WTC11 (cell line): ENCODE measurements at places on chromosomes 5 and 9. TPM values are rescaled to one million over a fixed set of nuclear protein-coding genes. Genes with fewer than 3 reads are reported as not detected.
A peak's percentile ranks its signal among the peaks of the same experiment; 100 is the strongest.

The PDE6A gene
- total RNA-seq = not detected in 3 replicates

DNA sequence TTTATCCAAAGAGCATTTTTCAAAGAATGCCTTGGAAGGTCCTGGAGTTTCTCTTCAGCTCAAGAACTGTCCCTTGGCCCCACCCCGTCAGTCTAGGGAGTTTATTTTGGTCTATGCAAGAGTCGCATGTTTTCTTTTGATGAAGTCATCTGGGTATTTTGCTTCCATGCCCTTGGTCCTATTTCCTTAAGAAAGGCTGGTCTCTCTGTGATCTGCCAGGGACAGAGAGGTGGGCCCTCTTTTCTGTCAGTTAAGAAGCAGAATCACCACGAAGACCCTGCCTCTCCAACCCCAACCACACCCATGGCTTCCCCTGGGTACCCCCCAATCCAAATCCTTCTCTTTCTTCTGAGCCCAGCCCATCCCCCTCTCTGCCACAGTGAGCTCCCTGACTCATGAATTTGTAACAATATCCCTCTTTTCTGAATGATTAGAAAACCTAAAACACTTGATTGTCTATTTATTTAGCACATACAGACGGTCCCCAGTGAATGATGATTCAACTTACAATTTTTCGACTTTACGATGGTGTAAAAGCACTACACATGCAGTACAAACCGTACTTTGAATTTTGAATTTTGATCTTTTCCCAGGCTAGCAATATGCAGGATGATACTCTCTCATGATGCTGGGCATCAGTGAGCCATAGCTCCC, 163.5 kb upstream of the ADRA1B start:
- no peaks in the 10 kb centered on the region for H3K4me1 ChIP-seq
- H3K4me3 ChIP-seq = no peak overlapping the region
- H3K27ac ChIP-seq = no peak overlapping the region
- H3K27me3 ChIP-seq = no peaks in the 10 kb centered on the region
- H3K36me3 ChIP-seq = peaks cover 10% of the 10 kb centered on the region; the same call in 1 of the 2 replicates
- no peak for DNase-seq

The GZMA gene
- not detected in 3 replicates for total RNA-seq

The SLC6A7 gene
- total RNA-seq = 0.04 TPM in 1 of 3 replicates, not detected in the others

DNA sequence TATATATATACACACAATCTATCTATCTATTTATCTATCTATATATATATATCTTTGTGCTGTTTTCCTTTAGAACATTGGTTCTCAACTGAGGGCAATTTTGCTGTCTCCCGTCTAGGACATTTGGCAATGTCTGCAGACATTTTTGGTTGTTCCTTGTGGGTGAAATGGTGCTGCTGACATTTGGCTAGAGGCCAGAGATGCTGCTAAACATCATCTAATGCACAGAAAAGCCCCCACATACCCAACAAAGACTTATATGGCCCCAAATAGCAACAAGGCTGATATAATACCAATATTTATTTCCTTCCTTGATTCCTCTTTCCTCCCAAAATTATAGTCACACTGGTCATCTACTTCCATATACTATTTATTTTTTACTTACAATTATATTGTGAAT, 197.5 kb downstream of the TRPM3 start:
- H3K4me3 ChIP-seq = no peak overlapping the region
- no peaks in the 10 kb centered on the region for H3K36me3 ChIP-seq
- H3K27ac ChIP-seq = no peak overlapping the region
- no peaks in the 10 kb centered on the region for H3K4me1 ChIP-seq

The SUSD3 gene
- 11.5 to 13.2 TPM (median 11.9 TPM) in 3 replicates for total RNA-seq

The PDCD1LG2 gene
- total RNA-seq = not detected in 3 replicates

- H3K4me3 ChIP-seq = no peak overlapping the region
- H3K27ac ChIP-seq = no peak overlapping the region
- peaks cover 18% of the 10 kb centered on the region for H3K4me1 ChIP-seq
- peak; percentile 17 for DNase-seq
- no peaks in the 10 kb centered on the region for H3K27me3 ChIP-seq
Observed at GRCh38 chr9:31542384-31543055, 841.9 kb upstream of the ACO1 start.

DNA sequence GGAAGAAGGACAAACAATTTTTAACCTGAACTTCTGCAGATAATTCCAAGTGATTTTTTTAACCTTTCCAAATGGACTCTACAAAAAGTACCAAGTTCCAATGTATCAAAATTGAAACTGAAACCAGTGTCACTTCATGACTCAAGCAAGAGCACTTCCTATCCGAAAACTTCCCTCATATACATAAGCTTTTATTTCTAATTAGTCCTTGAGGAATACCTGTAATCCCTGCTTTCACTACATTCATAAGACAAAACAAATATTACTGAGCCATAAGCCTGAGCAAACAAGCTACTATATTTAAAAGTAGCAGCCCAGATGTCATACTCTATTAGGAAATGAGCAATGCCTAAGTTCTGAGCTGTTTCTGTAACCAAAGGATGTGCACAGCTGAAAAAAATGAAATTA, 224.4 kb downstream of the EBF1 start:
- no peak for DNase-seq
- H3K27ac ChIP-seq = no peak overlapping the region
- peaks cover 29% of the 10 kb centered on the region for H3K4me1 ChIP-seq
- peaks cover 6% of the 10 kb centered on the region; the same call in 1 of the 2 replicates for H3K27me3 ChIP-seq
- no peak overlapping the region for H3K4me3 ChIP-seq

DNA sequence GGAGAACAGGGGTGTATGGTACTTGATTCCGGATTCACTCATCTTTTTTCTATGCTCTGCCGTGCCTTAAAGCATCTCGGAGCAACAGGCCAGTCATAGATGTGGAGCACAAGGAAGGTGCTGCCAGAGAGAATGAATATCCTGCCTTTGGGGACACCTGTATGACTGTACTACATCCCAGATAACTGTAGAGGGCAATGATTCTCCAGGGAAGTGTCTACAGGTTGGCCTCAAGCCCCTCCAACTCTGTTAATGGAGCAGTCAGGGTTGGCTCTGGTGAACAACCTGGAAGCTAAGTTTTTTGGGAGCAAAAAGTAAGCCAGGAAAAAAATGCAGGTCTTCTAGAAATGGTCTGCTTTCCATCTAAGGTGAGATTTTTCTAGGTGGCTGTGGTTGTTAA, 71.0 kb downstream of the NREP start:
- no peak overlapping the region for H3K4me3 ChIP-seq
- H3K27ac ChIP-seq = no peak overlapping the region
- DNase-seq = peak; percentile 15
- H3K36me3 ChIP-seq = no peaks in the 10 kb centered on the region

GRCh38 chr9:131475956-131476776, 26.6 kb upstream of the POMT1 start:
- no peak overlapping the region for H3K27ac ChIP-seq
- H3K36me3 ChIP-seq = peaks cover 81% of the 10 kb centered on the region
- no peaks in the 10 kb centered on the region for H3K4me1 ChIP-seq
- DNase-seq = peak; percentile 43

DNA sequence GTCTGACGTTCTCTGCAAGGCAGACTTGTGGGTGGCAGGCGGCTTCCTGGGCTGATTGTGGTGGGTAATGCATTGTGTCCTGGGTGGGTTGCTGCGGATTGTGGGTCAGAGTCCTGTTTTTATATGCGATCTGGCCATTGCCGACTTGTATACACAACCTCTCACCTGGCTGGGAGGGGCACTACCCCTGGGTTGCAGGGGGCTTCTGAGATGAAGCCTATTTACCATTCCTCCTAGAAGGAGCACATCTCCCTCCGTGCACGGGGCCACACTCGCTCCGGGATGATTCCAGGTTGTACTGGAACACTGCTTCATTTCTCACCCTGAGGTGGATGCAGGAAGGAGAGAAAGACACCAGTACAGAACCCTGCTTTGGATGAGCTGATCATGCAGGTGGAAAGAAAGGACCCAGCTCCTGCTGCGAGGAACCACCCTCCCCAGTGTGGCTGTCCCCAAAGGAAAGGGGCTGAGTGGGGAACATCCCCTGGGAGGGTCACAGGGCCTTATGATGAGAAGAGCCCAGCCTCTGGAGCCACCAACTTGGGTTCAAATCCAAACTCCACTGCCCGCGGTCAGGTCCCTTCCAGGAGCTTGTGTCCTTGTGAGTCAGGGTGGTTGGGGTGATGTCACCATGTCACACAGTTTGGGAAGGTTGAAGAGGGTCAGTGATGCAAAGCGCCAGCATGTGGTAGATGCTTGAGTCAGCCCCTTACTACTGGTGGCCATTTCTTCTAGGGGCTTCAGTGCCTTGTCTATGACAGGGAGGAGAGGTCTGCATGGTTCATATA, 151.8 kb upstream of the COL5A1 start:
- H3K27me3 ChIP-seq = no peaks in the 10 kb centered on the region
- peaks cover 4% of the 10 kb centered on the region; the same call in 1 of the 2 replicates for H3K4me1 ChIP-seq
- DNase-seq = no peak
- H3K36me3 ChIP-seq = no peaks in the 10 kb centered on the region
- H3K4me3 ChIP-seq = no peak overlapping the region
- no peak overlapping the region for H3K27ac ChIP-seq

DNA sequence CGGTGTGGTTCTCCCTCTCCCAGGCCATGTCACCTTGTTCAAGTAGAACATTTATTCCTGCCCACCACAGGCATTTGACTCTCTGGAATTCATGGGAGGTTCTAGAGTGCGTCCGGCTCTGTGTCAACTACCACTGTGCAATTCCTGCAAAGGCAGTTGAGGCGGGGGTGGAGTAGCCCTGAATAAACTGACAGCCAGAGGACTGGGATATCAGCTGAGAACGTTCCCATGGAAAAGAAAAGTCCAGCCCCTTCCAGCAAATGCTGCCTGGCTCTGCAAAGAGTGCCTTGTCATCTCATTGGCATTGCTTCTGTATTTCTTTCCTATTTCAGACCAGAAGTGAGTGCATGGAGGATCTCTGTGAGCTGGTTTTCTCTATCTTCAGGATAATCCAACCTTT, 18.9 kb upstream of the MEGF9 start:
- H3K4me3 ChIP-seq = no peak overlapping the region
- no peaks in the 10 kb centered on the region for H3K36me3 ChIP-seq
- H3K27ac ChIP-seq = no peak overlapping the region
- H3K27me3 ChIP-seq = no peaks in the 10 kb centered on the region; the same call in none of the 2 replicates
- peaks cover 5% of the 10 kb centered on the region; the same call in 1 of the 2 replicates for H3K4me1 ChIP-seq

The ASS1 gene
- total RNA-seq = 71.0 to 95.7 TPM (median 74.2 TPM) in 3 replicates

GRCh38 chr5:73636408-73636807, 10.4 kb downstream of the ARHGEF28 start:
- H3K36me3 ChIP-seq = no peaks in the 10 kb centered on the region
- H3K4me1 ChIP-seq = peaks cover 8% of the 10 kb centered on the region
- H3K27me3 ChIP-seq = peaks cover 10% of the 10 kb centered on the region
- H3K4me3 ChIP-seq = no peak overlapping the region

DNA sequence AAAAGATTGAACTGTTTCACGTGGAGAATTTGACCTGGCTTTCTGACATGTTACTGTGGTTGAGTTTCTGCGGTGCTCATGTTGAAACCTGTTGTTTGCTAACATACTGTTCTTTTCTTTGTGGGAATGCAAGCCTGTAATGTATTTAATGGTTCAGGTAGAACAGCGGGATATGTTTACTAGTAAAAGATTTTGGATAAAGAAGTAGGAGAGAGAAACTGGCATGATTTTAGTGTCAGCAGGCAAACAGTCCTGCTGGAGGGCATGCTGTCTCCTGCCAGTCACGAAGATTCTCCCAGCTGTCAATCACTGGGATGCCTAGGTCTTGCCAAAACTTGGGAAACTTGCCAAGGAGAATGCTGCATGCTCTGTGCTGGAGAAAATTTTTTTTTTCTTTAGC, 263.5 kb downstream of the TAF11L14 start:
- no peak overlapping the region for H3K27ac ChIP-seq
- H3K4me1 ChIP-seq = peaks cover 7% of the 10 kb centered on the region
- H3K36me3 ChIP-seq = no peaks in the 10 kb centered on the region
- no peak overlapping the region for H3K4me3 ChIP-seq

The PLPP7 gene
- 4.2 to 4.9 TPM (median 4.7 TPM) in 3 replicates for total RNA-seq

The ANGPTL2 gene
- total RNA-seq = 4.5 to 6.7 TPM (median 6.3 TPM) in 3 replicates

DNA sequence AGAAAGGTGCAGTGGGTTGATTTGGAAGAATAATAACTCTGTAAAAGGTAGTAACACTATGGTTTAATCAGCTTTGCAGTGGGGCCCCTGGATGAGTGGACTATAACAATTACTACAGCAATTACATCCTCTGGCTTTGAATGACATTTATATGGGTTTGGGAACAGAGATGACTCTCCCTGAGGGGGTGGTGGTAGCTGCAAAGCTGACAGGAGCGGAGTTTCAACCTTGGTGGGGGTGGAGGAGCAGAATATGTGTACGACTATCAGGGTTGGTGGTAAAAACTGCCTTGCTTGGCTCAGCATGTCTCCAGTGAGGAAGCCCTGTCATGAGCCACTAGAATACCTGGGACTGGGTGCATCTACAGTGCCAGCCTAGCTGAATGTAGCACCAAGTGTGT, 28.3 kb upstream of the NR3C1 start:
- H3K36me3 ChIP-seq = no peaks in the 10 kb centered on the region
- no peak overlapping the region for H3K4me3 ChIP-seq
- peaks cover 22% of the 10 kb centered on the region for H3K4me1 ChIP-seq
